Pancreas (tissue), 10 donors: ENCODE measurements at places on chromosomes 6 and 20. TPM values are rescaled to one million over a fixed set of nuclear protein-coding genes. Genes with fewer than 3 reads are reported as not detected.

ZDHHC14 gene
- polyA plus RNA-seq: 6.3 TPM

PROKR2 gene
- not detected for polyA plus RNA-seq

OTOR gene
- not detected for polyA plus RNA-seq

MLIP gene
- 0.84 TPM for polyA plus RNA-seq

GRIK2 gene
- 3.5 TPM for polyA plus RNA-seq

CNBD2 gene
- polyA plus RNA-seq: 23.8 TPM

TRAM2 gene
- 3.2 TPM for polyA plus RNA-seq

PRDM13 gene
- not detected for polyA plus RNA-seq

RALY gene
- polyA plus RNA-seq: 57.9 TPM

DNA sequence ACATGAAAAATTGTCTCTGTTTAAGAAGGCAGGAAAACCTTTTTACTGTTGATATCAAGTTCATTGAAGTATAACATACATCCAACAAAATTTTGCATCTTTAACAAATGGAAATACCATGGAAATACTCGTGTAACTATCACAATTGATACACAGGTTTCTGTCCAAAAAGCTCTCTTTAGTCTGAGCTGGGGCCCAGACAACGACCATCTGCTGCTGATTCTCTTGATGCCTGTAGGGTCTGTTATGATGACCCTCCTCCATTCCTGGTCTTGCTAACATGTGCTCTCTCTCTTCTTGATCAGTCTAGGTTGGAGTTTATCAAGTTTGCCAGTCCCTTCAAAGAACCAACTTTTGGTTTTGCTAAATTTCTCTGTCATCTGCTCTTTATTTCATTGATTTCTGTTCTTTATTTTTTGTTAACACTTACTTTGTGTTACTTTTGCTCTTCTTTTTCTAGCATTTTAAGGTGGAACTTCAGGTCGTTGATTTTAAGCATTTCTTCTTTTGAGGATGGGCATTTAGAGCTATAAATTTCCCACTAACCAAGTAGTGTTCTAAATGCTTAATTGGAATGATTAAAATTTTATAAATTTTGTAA, 116.8 kb downstream of the PSMB1 start:
- H3K27me3 ChIP-seq: no peaks in the 10 kb centered on the region
- H3K4me3 ChIP-seq: no peak overlapping the region
- no peaks in the 10 kb centered on the region for H3K36me3 ChIP-seq

GRCh38 chr6:35240838-35241801, 18.4 kb upstream of the ZNF76 start:
- no peaks in the 10 kb centered on the region for H3K27me3 ChIP-seq
- H3K4me3 ChIP-seq: no peak overlapping the region
- H3K36me3 ChIP-seq: no peaks in the 10 kb centered on the region
- peak; percentile 82 for DNase-seq

DNA sequence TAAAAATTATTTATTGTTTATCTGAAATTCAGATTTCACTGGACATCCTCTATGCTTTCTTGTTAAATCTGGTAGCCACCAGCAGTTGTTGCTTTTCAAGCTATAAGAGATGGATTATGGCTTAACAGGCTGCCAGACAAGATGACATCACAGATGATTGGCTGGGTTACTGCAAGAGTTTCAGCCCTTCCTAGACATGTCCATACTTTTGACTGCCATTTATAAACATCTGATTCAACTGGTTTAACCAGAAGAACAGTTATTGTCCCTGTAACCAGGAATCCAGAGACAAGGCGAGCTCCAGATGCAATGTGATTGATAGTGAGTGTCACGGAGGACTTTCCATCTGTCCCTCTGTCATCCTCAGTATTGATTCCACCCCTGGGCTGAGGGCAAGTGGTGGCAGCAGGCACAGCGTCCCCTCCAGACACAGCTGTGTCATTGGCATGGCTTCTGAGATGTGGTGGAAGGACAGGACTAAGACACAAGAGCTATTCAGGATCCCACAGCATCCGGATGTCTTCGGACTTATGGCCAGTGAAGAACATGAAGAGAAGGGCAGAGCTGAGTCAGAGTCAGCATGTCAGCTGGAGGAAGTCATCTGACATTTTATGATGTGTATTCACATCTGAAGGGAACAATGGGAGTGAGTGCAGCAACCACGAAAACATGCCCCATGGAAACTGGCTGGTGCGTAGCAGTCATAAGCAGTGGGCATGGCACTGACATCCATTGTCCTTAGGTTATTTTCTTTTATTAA, 284.5 kb upstream of the CDYL start:
- H3K36me3 ChIP-seq: no peaks in the 10 kb centered on the region
- H3K27me3 ChIP-seq: no peaks in the 10 kb centered on the region
- no peak for DNase-seq
- H3K27ac ChIP-seq: no peak overlapping the region
- no peak overlapping the region for H3K4me3 ChIP-seq

- no peak overlapping the region for H3K4me3 ChIP-seq
- no peaks in the 10 kb centered on the region for H3K4me1 ChIP-seq
- no peaks in the 10 kb centered on the region for H3K27me3 ChIP-seq
- no peaks in the 10 kb centered on the region for H3K36me3 ChIP-seq
- DNase-seq: no peak
Observed at GRCh38 chr6:160344271-160344670, 3.9 kb upstream of the SLC22A3 start.

GRCh38 chr20:41178904-41179432, 41.6 kb downstream of the PLCG1 start:
- no peaks in the 10 kb centered on the region for H3K4me1 ChIP-seq
- H3K4me3 ChIP-seq: no peak overlapping the region
- no peaks in the 10 kb centered on the region for H3K27me3 ChIP-seq
- peak; percentile 4 for DNase-seq
- no peaks in the 10 kb centered on the region for H3K36me3 ChIP-seq

DNA sequence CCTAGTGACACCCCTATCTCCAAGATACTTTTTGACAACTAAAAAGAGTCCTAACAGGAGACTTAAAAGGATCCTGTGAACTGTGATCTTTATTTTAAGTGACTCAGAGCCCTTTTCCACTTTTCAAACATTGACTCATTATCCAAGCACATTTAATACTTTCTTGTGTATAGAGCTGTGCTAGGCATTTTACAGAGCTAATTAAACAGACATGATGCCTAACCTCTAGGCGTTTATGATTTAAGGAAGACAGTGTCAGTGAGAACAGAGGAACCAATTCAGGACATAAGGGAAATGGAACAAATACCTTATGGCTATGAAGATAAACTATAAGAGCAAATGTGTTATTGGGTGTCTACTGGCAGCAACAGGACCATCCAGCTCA, 282.6 kb downstream of the TPBG start:
- H3K4me3 ChIP-seq: no peak overlapping the region
- no peaks in the 10 kb centered on the region for H3K36me3 ChIP-seq
- H3K27me3 ChIP-seq: no peaks in the 10 kb centered on the region
- no peaks in the 10 kb centered on the region for H3K4me1 ChIP-seq
- no peak overlapping the region for H3K27ac ChIP-seq

DNA sequence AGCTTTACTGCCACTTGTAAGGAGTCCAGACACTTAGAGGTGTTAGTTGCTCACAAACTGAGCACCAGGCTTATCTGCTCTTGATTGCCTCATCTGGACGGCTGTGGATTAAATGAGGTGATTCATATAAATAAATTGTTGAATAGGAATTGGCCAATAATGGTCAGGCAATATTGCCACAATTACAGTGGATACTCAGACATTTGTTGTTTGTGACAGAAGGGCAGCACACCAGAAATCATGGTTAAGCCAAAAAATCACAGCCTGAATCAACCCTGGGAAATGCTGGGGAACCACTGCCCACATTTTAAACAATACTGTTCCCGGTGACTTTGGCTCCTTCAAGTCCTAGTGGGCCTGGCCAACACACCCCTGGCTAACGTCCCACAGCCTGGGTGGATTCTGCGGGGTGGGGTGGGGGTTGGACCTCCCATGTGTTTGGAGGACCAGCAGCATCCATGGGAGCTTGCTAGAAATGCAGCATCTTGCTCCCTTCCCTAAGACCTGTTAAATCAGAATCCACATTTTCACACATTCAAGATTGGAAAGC, 29.5 kb upstream of the SPDEF start:
- H3K4me1 ChIP-seq: no peaks in the 10 kb centered on the region
- no peak for DNase-seq
- H3K27me3 ChIP-seq: no peaks in the 10 kb centered on the region
- H3K27ac ChIP-seq: no peak overlapping the region
- no peak overlapping the region for H3K4me3 ChIP-seq
- H3K36me3 ChIP-seq: no peaks in the 10 kb centered on the region

DNA sequence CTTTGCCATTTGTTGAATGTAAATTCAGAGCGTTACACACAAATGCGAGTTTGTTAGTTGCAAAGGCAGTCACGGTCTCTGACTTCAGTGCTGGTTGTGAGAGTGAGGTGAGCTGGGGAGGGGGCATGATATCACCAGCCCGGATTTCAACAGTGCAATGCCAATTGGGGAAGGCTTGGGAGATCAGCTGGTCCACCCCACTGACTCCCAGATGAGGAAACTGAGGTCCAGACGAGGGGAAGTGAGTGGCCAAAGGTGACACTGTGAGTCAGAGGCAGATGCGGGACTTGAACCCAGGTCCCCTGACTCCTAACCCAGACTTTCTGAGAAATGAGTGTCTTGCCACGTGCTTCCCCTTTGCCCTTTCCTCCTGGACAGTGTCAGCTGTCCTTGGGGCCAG, 62.1 kb downstream of the CEBPB start:
- H3K4me3 ChIP-seq: no peak overlapping the region
- no peaks in the 10 kb centered on the region for H3K4me1 ChIP-seq
- DNase-seq: no peak

DNA sequence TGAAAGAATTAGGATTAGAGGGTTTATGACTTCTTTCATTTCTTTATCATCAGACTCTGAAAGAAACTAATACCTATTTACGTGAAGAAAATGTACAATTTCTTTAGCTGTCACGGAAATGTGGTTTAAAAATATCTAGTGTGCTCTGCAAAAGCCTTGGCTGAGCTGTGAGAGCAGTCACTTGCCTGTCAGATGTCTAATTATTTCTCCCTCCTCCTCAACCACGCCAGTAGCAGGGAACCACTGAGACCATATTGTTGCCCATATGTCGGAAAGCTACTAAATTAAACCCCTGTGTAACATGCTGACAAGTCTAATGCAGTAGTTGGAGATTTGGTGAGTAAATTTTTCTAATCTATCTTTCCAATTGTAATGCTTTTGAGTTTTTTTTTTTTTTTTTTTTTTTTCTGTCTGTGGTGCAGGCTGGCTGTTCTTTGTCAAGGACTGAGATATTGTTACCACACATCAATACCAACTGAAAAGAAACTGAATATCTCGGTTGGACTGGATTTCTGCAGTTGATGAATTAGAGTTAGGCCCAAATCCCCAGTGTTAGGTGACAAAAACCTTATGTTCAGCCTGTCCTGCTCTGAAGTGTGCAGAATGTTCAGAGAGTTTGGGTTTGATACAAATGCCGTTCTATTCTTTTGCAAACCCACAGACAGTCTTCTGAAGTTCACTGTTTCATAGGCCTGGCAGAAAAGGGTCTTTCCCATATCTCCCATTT, 302.9 kb upstream of the SYNCRIP start:
- DNase-seq: no peak
- no peaks in the 10 kb centered on the region for H3K4me1 ChIP-seq
- H3K27me3 ChIP-seq: no peaks in the 10 kb centered on the region

GRCh38 chr20:53390770-53391169, 202.9 kb downstream of the ZNF217 start:
- H3K4me3 ChIP-seq: no peak overlapping the region
- no peak for DNase-seq
- peaks cover 7% of the 10 kb centered on the region for H3K4me1 ChIP-seq
- no peaks in the 10 kb centered on the region for H3K27me3 ChIP-seq

DNA sequence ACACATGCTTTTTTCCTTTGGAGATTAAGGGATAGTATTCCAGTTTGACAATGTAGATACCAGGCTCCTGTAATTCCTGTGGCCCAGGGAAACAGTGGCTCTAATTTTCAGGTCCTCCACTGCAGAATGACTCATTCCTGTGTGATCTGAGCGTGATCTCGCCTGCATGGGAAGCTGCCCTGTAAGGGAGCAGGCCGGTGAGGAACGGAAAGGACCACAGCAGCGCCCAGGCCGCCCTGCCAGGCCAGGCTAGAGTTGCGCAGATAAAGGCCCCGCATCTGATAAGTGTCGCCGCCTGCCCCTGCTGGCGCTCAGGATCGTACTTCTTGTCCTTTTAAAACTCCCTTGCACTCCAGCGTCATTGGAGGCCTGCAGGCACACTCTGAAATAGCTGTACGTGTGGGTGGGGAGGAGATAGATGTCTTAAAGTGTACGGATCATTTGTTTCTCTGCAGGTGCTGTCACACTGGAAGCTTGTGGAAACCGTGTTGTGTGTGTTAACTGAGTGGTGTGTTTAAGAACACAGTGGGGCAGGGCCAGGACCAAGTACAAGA, 60.7 kb downstream of the SYNJ2 start:
- H3K27me3 ChIP-seq: no peaks in the 10 kb centered on the region
- no peak overlapping the region for H3K27ac ChIP-seq
- H3K4me1 ChIP-seq: no peaks in the 10 kb centered on the region
- H3K4me3 ChIP-seq: no peak overlapping the region

DNA sequence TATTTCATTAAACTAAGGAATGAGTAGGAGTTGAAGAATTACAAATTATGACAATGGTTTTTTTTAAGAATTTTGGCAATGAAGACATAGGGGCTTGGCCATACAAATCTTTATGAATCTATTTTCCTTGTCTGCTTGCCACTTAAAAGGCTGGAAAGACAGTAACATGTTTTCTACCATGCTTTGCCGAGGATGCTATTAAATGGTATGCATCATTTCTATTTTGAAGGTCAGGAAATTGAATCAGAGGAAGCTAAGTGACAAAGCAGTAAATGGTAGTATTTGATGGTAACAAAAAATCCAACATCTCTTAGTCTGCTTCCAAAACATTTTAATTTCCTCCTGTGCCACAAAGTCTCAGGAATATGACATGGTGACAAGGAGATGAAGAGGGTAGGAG, 287.2 kb downstream of the RFPL4B start:
- H3K4me3 ChIP-seq: no peak overlapping the region
- H3K4me1 ChIP-seq: no peaks in the 10 kb centered on the region
- no peaks in the 10 kb centered on the region for H3K36me3 ChIP-seq
- no peak for DNase-seq

- H3K4me3 ChIP-seq: no peak overlapping the region
- no peaks in the 10 kb centered on the region for H3K36me3 ChIP-seq
- no peak for DNase-seq
- peaks cover 23% of the 10 kb centered on the region for H3K4me1 ChIP-seq
- H3K27ac ChIP-seq: no peak overlapping the region
Observed at GRCh38 chr20:49681850-49682216, 31.8 kb downstream of the B4GALT5 start.

- H3K4me3 ChIP-seq: no peak overlapping the region
- no peak for DNase-seq
- no peak overlapping the region for H3K27ac ChIP-seq
- no peaks in the 10 kb centered on the region for H3K4me1 ChIP-seq
- H3K36me3 ChIP-seq: no peaks in the 10 kb centered on the region
Observed at GRCh38 chr6:14816116-14816859, 429.6 kb upstream of the JARID2 start.

GRCh38 chr6:132253211-132253610, 148.1 kb downstream of the MOXD1 start:
- H3K27ac ChIP-seq: no peak overlapping the region
- no peaks in the 10 kb centered on the region for H3K36me3 ChIP-seq
- H3K4me3 ChIP-seq: no peak overlapping the region
- no peaks in the 10 kb centered on the region for H3K4me1 ChIP-seq
